Stimulated activated CD4-positive, alpha-beta T cell treated with anti-CD3 and anti-CD28 coated beads, Interleukin-12 subunit alpha, Interleukin-12 subunit beta, amount 100 ng/mL, for 48 hours (primary cell): ENCODE measurements at places on chromosomes 16 and 17.
A peak's percentile ranks its signal among the peaks of the same experiment; 100 is the strongest.

GRCh38 chr17:82839617-82840292 is at the start of gene ZNF750:
Gene ZNF750 (minus strand): TSS chr17:82840022. CDS start chr17:82832454, 7,568 bp downstream.
- no peak for DNase-seq

DNA sequence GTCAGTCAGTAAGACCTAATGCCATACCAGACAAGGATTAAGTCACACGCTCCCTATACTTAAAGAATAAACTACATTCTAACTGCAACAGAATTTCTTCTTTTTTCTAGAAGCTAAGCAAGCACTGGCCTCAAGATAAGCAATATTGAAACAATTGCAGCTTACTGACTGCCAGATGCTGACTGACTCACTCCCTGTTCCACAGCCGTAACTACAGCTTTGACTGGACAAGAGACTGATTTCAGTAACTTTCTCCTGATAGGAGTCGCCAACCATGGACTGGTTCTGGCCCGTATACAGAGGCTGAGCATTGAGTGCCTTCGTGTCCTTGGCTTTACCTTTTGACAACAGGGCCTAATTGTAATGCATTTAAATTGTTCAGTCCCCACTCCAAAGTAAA is 67.9 kb downstream of the TRIM37 start:
- DNase-seq, result peak; percentile 15

- DNase-seq, result no peak
Measured at GRCh38 chr17:45315648-45316433, 979 bp downstream of the MAP3K14 start.

DNA sequence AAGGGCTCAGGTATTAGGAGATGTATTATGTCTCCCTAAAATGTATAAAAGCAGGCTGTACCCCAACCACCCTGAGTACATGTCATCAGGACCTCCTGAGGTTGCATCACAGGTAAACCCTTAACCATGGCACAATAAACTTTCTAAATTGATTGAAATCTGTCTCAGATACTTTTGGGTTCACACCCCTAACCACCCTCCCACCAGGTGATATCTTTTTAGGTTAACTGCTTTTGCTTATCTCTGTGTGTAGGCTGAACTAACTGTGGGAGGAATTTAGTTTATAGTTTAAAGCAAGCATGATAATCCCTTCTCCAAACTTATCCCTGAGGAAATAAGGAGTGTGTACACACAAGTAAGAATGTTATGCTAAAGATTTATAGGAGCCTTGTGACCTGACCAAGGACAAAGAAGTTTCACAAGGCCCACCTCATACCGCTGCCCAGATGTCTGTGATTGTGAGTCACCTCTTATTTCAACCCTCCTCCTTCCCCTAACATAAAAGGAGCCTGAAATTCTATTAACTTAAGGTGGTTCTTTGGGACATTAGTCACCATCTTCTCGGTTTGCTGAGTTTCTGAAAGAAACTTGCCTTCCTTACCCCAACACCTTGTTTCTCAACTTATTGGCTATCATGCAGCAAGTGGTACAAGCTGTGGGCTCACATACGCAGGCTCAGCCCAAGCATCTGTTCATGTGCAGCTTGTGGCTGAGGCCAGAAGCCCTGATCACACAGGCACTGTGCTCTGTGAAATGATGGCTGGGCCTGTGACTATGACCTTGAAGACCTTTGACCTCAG is 11.3 kb downstream of the PRSS22 start:
- DNase-seq, result no peak

GRCh38 chr16:73396556-73396955 is 348.6 kb upstream of the ZFHX3 start:
- no peak for DNase-seq

- no peak for DNase-seq
Measured at GRCh38 chr16:15967655-15968315, 18.4 kb downstream of the ABCC1 start.

GRCh38 chr17:80984749-80985148 is 6.9 kb upstream of the CHMP6 start:
- no peak for DNase-seq

DNA sequence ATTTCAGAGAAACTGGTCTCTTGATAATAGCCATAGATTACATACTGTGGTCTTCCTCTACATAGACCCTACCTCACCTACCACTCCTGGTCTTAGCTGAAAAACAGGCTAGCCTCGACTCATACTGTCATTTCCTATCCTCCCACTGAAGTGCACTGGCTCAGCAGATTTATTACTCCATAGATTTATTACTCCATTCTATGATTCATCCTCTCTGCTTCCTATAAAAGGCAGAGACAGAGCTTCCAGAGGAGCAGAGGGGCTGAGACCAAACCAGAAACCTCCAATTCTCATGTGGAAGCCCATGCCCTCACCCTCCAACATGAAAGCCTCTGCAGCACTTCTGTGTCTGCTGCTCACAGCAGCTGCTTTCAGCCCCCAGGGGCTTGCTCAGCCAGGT is at the start of gene CCL7:
Gene CCL7, plus strand, starts transcription at position 253 of the 400 bp plus-strand sequence. Its CDS starts 70 bp downstream, at position 323.
- DNase-seq, result no peak

- no peak for DNase-seq
Measured at GRCh38 chr16:12321311-12321842, 344.8 kb downstream of the SNX29 start.

DNA sequence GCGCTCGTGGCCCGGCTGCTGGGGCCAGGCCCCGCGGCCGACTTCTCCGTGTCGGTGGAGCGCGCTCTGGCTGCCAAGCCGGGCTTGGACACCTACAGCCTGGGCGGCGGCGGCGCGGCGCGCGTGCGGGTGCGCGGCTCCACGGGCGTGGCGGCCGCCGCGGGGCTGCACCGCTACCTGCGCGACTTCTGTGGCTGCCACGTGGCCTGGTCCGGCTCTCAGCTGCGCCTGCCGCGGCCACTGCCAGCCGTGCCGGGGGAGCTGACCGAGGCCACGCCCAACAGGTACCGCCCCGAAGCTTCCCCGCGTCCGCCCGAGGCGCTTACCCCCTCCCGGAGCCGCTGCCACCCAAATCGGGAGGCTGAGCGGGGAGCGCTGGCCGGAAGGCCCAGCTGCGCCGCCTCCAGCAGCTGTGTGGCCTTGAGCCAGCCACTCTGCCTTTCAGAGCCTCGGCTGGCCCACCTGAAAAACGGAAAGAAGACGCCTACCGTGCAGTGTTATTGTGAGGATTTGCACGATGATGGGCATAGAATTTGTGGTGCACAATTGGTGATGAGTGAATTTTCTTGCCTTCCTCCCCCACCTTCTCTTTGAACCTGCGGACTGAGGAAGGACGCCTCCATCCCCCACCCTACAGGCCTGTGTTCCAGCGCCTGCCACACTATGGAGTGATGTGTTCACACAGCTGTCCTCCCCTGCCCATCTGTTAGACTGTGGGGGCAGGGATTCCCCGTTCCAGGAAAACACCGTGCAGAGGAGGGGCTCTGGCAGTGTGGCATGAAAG is 523 bp downstream of the NAGLU start:
- peak; percentile 45 for DNase-seq

GRCh38 chr16:18827890-18828289 is 26.5 kb upstream of the ARL6IP1 start:
- no peak for DNase-seq

DNA sequence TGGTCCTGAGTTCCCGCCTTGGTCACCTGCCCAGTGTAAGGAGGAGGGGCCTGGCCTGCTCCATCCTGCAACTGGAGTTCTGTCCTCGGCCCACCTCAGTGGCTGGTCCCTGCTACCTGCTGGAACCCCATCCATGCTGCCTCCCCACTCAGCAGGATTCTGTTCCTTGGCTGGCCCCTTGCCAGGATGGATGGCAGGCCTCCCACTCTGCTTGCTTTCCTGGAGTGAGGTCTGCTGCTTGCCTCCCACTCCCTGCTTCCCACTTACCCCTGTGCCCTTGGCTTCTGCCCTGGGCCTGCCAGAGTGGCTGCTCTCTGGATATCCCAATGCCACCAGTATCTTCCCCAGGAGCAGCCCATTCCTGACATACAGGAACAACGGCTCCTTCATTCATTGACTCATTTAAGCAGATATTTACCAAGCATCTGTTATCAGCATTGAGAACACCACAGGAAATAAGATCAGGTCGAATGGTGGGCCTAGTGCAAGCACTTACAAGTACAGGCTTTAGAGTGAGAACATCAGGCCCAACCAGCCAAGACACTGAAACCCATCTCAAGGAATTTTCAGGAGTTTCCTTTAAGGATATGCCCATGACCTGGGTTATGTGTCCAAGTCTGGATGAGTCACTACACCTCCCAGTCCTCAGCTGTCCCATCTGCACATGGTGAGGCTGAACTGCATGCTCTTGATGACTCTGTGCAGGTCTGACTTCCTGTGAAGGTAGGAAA is 17.0 kb upstream of the RPRML start:
- DNase-seq, result no peak

DNA sequence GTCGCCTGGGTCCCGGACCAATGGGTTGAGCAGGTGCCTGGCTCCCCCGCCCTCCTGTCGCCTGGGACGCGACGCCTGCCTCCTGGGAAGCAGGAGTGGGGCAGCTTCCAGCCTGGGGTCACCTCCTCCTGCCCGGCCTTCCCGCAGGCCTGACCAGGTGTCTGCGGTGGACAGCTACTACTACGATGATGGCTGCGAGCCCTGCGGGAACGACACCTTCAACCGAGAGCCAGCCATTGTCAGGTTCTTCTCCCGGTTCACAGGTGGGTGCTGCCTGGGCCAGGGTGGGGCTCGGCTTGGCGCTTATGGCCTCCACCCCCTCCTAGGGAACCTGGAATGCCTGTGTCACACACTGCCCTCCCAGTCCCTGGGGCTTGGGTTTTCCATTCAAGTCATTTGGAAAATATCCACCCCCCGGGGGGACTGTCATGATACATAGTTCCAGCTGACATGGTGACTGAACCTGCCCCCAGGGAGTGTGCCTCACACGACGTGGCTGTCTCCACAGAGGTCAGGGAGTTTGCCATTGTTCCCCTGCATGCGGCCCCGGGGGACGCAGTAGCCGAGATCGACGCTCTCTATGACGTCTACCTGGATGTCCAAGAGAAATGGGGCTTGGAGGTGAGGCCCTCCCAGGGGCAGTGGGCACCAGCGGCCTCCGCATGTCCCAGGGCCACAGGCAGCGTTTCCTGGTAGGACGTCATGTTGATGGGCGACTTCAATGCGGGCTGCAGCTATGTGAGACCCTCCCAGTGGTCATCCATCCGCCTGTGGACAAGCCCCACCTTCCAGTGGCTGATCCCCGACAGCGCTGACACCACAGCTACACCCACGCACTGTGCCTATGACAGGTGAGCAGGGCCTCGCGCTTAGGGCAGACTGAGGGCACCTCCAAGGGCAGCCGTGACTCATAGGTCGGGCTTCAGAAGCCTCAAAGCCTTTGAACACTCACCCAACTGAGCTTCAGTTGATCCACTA is 2.3 kb downstream of the DNASE1 start:
- peak; percentile 40 for DNase-seq
